ENCODE measurements at places on chromosomes 12 and 14.

DNA sequence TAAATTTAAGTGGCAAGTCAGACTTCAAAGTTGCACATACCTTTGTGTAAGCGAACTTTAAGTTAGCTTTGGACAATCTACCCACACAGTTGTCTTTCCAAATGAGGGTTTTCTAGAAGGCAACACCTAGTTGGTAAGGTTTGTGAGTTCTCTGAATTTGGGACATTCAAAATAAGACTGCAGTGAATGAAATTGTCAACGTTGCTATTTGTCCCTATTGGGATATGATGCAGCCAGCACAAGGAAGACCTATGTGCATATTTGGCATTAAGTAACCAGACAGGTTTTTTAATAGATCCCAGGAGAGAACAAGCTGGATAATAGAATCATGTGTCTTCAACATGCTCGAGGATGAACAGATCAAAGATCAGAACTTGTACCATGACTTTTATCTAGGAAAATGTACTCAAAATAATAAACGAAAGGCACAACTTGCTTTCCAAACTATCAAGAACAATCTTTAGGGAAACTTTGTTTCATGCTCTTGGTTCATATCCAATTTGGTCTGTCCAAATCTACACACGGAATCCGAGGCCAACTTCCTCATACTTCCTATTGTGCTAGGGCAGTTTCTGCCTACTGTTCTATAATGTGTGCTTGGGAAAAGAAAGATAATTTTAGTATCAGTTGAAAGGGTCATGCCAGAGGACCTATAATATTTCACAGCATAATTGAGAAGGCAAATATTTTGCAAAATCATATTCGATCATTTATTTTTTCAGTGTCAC lies 284.2 kb upstream of the SOX5 start:
- DNase-seq, result no peak

GRCh38 chr12:65658360-65658759 lies 165.9 kb upstream of the HMGA2 start:
- DNase-seq, result no peak

GRCh38 chr14:32826404-32827082 lies 112.1 kb upstream of the NPAS3 start:
- no peak for DNase-seq

- DNase-seq, result no peak
Observed at GRCh38 chr12:121483949-121484348, 84.0 kb downstream of the RNF34 start.

DNA sequence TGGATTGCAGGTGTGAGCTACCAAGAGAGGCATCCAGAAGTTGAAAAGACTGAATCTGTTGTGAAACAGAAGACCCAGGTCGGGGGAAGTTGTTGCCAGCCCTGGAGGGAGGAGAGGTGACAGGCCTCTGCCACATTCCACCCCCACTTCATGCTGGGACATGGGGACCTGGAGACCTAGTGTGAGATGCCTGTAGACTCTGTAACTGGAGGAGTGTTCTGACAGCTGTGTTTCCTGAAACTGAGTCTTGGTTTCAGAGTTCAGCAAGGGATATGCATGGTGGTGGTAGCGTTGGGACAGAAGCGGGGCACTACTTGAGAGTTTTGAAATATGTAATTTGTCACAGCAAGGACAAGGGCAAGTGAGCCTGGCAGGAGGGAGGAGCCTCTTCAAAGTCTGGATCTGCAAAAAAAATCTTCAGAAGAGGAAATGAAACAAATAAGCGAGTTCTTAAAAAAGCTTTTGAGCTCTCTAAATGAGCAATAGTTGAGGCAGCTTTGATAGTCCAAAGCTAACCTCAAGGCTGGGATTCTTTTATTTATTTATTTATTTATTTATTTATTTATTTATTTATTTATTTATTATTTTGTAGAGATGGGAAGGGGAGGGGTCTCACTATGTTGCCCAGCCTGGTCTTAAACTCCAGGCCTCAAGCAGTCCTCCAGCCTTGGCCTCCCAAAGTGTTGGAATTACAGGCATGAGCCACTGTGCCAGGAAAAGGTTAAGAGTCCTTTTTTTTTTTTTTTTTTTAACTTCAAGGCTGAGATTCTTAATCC lies 58.9 kb upstream of the EEA1 start:
- DNase-seq, result peak; percentile 90
